Neural crest cell (in vitro differentiated cells): ENCODE measurements at places on chromosomes 4 and X. TPM values are rescaled to one million over a fixed set of nuclear protein-coding genes. Genes with fewer than 3 reads are reported as not detected.
A peak's percentile ranks its signal among the peaks of the same experiment; 100 is the strongest.

HDX gene
- 8.8 and 10.6 TPM in 2 replicates for total RNA-seq

AFF2 gene
- total RNA-seq, result 15.4 and 17.2 TPM in 2 replicates

FAM184B gene
- 0.12 and 0.16 TPM in 2 replicates for total RNA-seq

DNA sequence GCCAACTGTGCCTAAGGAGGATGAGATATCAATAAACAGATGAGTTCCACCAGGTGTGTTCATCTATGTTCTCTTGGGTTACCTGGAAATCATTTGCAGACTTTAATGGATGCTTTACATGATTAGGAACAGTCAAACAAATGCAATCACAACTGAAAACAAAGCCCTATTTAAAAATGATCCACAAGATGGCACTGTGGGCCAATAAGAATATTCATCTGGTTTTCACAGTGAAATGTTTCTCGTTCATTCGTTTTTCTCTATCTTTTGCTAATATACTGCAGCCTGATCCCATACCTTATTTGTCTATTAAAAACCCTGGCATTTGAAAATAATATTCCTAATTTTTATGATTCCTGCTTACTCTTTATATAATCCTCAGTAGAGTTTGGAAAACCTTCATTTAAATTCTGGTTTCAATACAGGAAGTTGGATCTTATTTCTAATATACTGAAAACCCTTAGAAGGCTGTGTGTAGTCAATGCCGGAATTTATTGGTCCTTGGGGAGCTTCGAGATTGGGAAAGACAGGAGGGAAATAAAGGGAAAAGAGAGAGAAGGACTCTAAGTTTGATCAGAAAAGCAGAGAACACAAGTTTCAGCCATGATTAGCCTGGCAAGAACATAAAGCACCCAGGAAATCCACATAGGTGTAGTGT is 63.8 kb upstream of the TAPT1 start:
- DNase-seq, result peak; percentile 20

DNA sequence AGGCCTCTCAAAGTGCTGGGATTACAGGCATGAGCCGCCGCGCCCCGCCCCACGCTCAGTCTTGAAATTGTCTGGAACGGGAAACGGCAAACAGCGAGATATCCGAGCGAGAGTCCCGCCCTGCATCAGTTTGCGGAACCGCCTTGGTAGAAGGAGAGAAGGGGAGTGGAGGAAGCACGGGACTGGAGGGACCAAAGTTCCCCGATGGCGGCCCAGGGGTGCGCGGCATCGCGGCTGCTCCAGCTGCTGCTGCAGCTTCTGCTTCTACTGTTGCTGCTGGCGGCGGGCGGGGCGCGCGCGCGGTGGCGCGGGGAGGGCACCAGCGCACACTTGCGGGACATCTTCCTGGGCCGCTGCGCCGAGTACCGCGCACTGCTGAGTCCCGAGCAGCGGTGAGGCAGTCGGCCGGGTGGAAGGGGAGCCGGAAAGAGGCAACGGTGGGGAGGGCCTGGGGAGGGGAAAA is at the start of gene BST1:
Gene BST1 (plus strand): TSS at position 125 of the 463 bp plus-strand sequence. CDS start 80 bp downstream, at position 205.
- no peak for DNase-seq
